ENCODE measurements at places on chromosomes 16 and 17.

GRCh38 chr16:21276090-21276489 is 2.0 kb downstream of the CRYM start:
- no peak for DNase-seq

- DNase-seq: no peak
Observed at GRCh38 chr16:53821487-53821886, 117.5 kb downstream of the FTO start.

- no peak for DNase-seq
Observed at GRCh38 chr17:6713130-6713917, at the start of gene SLC13A5. Gene SLC13A5, minus strand, starts transcription at chr17:6713369. Its CDS starts 36 bp downstream, at chr17:6713333.

GRCh38 chr16:84883301-84883700 is 63.5 kb downstream of the CRISPLD2 start:
- DNase-seq: no peak

DNA sequence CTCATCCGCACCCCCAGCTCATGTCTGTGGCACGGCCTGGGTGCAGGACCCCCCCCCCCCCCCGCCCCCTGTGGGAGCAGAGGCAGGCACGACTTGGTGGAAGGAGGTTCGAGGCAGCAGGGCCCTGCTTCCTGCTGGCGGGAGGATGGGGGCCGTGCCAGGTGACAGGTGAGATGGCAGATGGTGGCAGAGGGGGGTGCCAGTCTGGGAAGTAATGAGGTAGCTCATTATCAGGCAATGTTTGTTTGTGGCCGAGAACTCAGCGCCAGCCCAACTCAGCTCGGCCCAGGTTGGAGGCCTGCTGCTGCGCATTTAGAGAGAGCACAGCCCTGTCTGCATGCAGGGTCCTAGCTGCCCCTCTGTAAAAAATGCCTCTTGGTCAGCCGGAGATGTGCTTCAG is 40.1 kb upstream of the JPH3 start:
- DNase-seq: no peak

GRCh38 chr17:38544839-38545209 is 60.9 kb downstream of the SRCIN1 start:
- no peak for DNase-seq

DNA sequence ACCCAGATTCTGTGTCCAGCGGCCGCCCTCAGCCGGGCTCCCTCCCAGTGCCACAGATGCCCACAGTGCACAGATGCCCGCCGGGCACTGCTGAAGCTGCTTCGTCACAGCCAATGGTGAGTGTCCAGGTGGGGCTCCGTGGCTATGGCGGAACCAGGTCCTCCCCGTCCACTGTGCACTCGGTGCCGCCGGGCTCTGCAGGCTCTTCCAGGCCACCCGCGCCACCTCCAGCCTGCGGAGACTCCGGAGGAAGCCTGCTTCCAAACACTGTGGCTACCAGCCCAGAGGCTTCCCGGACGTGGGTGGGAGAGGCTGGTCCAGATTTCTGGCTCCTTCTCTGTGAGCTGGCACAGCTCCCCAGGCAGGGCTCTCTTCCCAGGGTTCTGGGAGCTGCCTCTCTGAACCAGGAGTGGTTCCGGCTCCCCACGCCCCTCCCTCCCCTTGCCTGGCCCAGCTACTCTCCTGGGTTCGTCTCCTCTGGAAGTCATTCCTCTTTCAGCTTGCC is 2.8 kb upstream of the PYCR1 start:
- no peak for DNase-seq

Data from RWPE2 (cell line).